PC-9 (cell line): ENCODE measurements at places on chromosomes 5 and 9.

- no peaks in the 10 kb centered on the region for H3K36me3 ChIP-seq
- no peak overlapping the region for H3K4me3 ChIP-seq
- DNase-seq, result no peak
- H3K27me3 ChIP-seq, result no peaks in the 10 kb centered on the region
- H3K4me1 ChIP-seq, result no peaks in the 10 kb centered on the region
These were observed 276.0 kb upstream of the RGMB start for GRCh38 chr5:98497418-98497817.

GRCh38 chr5:40958811-40959210 lies 49.5 kb downstream of the C7 start:
- H3K4me1 ChIP-seq, result peaks cover 5% of the 10 kb centered on the region; the same call in 1 of the 2 replicates
- H3K4me3 ChIP-seq, result no peak overlapping the region
- H3K27me3 ChIP-seq, result no peaks in the 10 kb centered on the region
- DNase-seq, result no peak

- DNase-seq, result peak; percentile 68
- peak overlapping the region; percentile 64; the same call in 1 of the 2 replicates for H3K4me3 ChIP-seq
- no peaks in the 10 kb centered on the region for H3K27me3 ChIP-seq
- no peaks in the 10 kb centered on the region for H3K36me3 ChIP-seq
These were observed 515 bp upstream of the AGPAT2 start for GRCh38 chr9:136687721-136688223.

DNA sequence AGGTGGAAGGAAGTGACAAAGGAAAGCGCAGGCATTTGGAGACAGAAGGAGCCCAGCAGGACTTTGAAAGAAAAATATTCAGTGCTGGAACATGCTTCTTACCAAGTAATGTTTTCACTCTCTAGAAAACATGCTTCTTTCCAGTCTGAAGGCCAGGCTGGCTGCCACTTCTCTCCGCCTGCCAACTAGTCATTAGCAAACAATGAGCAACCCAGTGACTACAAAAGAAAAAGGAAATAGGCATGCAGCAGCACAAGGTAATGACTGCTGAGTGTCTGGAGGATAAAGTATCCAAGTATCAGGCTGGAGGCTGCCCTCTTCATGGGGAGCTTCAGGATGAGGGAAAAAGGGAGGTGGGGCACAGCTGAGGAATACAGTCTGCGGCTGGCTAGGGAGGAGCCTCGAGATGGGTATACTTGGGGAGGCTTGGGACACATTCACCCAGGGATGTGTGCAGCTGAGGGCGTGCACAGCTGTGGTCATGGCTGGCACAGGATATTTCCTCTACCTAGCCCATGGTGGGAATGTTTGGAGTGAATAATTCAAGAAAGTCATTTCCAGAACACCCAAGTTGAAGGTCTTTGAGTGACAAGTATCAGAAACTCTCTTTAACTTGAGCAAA lies 161.5 kb upstream of the KIF2A start:
- H3K4me3 ChIP-seq, result no peak overlapping the region
- no peaks in the 10 kb centered on the region for H3K4me1 ChIP-seq
- no peaks in the 10 kb centered on the region for H3K36me3 ChIP-seq
- H3K27ac ChIP-seq, result no peak overlapping the region
- no peak for DNase-seq

GRCh38 chr9:70145981-70146380 lies 102.3 kb downstream of the MAMDC2 start:
- H3K36me3 ChIP-seq, result no peaks in the 10 kb centered on the region
- no peak overlapping the region for H3K4me3 ChIP-seq
- no peaks in the 10 kb centered on the region for H3K4me1 ChIP-seq
- H3K27ac ChIP-seq, result no peak overlapping the region

DNA sequence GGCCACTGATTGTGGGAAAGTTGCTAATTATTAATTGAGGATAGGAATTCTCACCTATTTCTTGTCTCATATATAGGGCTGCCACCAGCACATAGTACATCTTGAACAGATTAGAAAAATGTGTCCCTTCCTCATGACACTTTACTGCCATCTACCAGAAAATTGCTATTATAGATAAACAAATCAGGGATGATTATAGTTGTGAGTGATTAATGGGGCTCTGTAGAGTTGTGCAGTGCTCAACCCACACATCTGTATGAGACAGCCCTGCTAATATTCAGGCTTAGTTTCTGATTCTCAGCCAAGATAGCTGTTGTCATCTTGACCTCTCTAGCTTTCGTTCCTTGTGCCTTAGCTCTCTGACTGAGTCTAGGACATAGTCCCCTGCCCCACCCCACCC lies 373.3 kb downstream of the TLE4 start:
- H3K4me1 ChIP-seq, result no peaks in the 10 kb centered on the region
- H3K4me3 ChIP-seq, result no peak overlapping the region
- H3K27me3 ChIP-seq, result peaks cover 8% of the 10 kb centered on the region

DNA sequence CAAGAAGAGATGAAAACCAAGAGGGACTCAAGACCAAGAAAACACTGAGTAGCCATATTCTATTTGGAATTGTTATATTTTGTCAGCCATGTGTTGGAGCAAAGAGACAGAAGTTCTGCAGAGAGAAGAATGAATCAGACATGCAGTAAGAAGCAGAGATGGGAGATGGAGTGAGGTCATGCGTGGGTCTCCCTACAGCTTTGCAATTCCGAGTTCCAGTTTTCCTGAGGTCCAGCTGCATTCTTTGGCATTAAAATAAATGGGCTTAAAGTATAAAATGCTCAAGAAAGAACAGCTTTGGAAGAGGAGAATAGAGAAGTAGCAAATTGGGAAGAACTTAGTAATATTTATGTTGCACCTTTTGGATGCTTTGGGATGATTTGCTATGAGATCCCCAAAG lies 361.6 kb downstream of the NPR3 start:
- H3K4me3 ChIP-seq, result no peak overlapping the region
- 0 out of 2 replicates have a peak, but pooled peaks cover 9% of the 10 kb centered on the region for H3K4me1 ChIP-seq
- H3K36me3 ChIP-seq, result no peaks in the 10 kb centered on the region
- DNase-seq, result no peak
- H3K27me3 ChIP-seq, result no peaks in the 10 kb centered on the region
- no peak overlapping the region for H3K27ac ChIP-seq
